ENCODE measurements at places on chromosomes 3 and 15.

GRCh38 chr15:36896949-36897348 lies 203.4 kb downstream of the MEIS2 start:
- DNase-seq: no peak

- DNase-seq: no peak
Measured at GRCh38 chr3:24158761-24159454, 213.8 kb downstream of the NR1D2 start.

- DNase-seq: no peak
Measured at GRCh38 chr3:128348805-128349531, 117.7 kb downstream of the DNAJB8 start.

- DNase-seq: peak; percentile 12
Measured at GRCh38 chr15:100919481-100920405, 586 bp downstream of the LRRK1 start.

GRCh38 chr3:169271936-169272335 lies 391.6 kb downstream of the MECOM start:
- DNase-seq: no peak

DNA sequence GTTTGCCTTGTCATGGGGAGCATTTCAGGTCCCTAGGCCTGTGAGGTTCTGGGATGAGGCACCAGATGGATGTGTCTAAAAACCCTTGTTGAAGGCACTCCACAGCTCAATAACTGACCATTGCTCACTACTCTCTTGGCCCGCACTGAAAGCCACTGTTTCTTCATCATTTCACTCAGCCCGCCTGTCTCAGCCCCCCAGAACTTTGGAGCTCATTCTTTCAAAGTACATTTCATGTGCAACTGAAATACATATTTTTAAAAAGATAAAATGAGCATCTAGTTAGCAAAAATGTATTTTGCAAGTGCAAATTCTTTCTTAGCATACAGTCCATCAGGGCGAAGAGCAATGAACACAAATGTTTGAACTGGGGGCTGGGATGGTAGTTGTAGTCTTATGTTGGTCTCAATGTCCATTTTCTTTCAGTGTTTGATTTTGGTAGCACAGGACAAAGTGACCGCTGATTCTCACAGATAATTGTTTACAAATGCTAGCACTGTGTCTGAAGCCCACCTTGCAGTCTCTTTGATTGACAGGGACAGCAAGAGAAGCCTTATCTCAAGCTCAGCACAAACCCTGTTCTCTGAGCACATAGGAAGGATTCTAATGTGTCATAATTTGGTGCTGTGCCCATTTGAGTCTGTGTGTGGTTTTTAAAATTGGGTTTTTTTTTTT lies 19.6 kb downstream of the HEMK1 start:
- no peak for DNase-seq

DNA sequence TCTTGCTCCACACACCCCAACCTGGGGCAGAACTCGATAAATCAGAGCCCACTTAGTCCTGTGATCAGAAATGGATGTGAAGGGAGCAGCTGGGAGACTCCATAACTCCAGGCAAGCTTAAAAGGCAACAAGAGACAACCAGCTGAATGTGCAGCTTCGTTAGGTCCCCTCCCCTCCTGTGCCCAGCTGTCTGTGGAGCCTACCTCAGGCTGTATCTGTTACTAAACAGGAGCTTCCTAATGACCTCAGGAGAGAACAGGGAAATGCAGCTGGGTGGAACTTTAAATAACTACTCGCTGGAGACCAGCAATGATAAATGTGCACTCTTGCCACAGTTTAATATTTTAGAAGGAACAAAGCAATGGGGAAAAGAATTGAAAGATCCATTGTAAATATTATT lies 25.9 kb downstream of the SLC9A9 start:
- DNase-seq: no peak

GRCh38 chr15:66745530-66746230 lies 43.6 kb downstream of the SMAD6 start:
- no peak for DNase-seq

- no peak for DNase-seq
Measured at GRCh38 chr3:54713455-54713854, 214.4 kb downstream of the LRTM1 start.

- no peak for DNase-seq
Measured at GRCh38 chr3:109559389-109559788, 222.0 kb upstream of the DPPA4 start.
